ENCODE measurements at places on chromosomes 13 and 19.

DNA sequence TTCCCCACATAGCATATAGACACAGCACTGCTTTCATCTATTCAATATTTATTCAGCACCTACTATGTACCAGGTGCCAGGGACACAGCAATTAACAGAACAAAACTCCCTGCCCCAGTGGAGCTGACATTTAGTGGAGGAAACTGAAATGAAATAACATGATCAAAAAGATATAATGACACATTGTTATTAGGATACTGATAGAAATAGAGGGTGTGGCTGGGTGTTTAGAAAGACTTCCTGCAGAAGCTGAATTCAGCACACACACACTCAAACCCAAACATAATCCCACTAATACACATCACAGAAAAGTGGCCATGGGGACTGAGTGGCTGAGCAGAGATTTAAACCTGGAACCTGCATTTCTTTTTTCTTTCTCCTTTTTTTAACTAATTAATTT lies 3.8 kb upstream of the CDC37 start:
- no peak for DNase-seq

DNA sequence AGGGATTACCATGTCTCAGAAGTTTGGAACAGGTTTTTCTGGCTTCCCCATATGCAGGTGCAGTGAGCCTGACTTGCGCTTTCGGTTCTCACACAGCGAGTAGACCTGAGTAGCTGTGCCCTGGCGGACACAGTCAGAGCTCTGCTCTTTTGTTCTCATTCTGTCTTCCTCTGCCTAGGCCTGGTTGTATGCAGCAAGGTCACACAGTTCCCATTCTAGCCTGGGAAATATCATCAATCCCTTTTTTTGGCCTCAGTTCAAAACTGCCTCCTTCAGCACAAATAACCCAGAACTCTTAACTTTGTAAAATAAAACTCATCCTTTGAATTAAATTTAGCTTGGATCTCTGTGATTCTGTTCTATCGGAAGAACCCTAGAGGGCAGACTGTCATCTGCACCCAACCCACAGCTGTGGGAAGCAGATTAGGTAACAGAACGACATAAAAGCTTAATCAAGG lies 10.2 kb downstream of the OXGR1 start:
- DNase-seq, result no peak

GRCh38 chr19:43416951-43417623 lies 2.4 kb downstream of the TEX101 start:
- DNase-seq, result no peak

DNA sequence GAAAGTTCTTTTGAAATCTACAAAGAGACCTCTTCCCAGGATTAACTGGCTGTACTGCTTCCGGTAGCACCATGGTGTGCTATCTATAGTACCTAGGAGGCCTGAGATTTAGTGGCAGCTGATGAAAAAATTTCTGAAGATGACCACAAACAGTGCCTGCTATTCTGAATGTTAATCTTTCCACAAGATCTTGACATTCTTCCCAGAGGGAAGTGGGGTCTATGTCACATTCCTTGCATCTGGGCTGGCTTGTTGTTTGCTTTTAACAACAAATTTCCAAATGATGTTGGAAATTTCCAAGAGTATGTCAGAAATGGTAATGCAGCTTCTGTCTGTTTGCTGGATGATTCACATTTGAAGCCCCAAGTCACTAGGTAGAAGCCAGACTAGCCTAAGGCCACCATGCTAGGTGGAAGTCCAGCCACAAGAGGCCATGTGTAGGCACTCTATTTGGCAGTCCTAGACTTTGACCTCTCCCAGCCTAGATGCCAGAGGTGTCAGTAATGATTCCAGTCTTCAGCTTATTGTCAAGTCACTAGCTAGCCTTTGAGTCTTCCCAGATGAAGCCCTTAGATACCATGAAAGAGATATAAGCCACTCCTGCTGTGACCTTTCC lies 22.1 kb downstream of the SPART start:
- no peak for DNase-seq

GRCh38 chr19:15502264-15502663 lies 6.1 kb upstream of the CYP4F22 start:
- DNase-seq, result no peak

DNA sequence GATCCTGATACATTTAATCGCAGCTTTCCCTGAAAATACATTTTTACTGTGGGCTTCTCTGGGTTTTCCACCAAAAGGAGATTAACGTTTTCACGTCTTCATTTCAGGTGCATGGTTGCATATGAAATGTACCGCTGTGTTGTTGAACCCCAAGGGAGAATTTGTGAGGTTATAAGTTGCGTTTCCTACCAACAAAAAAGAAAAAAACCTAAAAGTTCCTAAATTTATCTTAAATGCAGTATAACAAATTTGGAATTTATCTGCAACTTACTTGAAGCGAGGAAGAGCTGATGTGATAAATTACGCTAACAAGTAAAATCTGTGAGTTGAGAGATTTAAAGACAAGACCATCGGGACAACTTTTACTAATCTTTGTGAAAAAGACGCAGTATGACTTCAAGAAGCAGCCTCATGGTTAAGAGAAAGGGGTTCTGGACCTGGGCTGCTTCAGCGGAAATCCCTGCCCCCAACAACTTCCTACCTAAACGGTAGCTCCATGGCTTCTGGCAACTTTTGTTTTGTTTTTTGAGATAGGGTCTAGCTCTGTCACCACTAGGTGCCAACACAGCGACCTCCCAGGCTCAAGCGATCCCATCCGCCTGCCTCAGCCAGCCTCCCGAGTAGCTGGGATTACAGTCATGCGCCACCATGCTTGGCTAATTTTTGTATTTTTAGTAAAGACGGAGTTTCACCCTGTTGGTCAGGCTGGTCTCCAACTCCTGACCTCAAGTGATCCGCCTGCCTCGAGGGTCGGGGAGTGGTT lies 958 bp upstream of the OBI1 start:
- no peak for DNase-seq

- DNase-seq, result no peak
These were observed 42.5 kb upstream of the ANKRD10 start for GRCh38 chr13:110957181-110957884.

DNA sequence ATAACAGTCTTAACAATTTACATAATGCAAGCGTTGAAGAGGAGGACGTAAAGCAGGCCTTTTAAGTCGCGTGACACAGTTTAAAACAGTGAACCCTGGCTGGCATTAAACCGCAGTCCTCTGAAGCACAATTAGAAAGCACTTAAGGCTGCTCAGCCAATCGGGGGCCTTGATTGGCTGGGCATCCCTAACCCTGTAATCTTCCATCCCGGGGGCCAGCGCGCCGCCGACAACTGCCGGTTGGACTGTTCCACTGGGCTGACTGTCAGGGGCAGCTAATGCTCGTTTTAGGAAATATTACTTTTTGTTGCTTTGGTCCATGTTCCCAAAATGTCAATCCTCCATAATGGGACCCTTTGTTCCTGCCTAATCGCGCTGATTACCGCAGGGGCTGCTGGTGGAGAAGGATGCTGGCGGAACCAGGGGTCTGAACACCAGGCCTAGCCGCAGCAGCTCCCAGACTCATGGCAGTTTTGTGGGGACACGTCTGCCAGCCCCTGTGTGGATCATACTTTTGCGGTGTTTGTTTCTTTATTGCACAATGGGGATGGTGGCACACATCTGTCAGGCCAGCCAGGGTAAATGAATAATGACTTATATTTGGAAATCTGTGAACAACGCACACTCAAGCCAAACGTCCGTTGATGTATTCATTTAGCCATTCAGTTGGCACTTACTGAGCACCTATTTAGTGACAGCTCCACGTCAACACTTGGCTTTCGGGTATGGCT lies 127.1 kb upstream of the SPACA7 start:
- DNase-seq, result no peak

DNA sequence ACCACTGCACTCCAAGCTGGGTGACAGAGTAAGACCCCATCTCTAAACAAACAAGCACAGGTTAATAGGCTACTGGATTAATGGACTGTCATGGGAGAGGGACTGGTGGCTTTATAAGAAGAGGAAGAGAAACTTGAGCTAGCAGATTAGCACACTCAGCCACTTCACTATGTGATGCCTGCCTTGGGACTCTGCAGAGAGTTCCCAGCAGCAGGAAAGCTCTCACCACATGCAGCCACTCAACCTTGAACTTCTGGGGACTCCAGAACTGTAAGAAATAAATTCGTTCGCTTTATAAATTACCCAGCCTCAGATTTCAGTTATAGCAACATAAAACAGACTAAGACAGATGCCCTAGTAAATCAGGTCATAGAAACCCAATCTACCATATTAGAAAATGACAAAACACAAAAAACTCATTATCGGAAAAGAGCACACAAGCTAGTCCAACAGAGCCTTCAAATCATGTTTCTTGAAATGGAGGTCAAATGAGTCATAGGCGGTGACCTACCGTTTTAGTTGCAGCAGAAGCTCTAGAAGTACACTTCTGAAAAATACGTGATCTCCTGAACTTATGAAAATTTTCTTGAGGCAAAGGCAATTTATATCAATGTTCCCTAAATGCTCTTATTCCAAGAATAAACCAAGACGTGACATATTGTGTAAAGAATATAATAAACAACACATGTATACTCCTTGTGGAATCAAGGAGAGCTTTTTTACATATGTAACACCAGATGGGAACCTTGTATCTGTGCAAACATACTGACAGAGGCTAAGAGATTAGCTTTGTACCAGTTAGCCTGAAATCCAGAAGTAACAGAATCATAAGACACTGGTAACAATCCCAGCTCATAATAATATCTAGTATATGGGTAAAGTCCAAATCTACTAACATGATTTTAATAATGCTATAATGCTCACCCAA lies 340.9 kb upstream of the SGCG start:
- no peak for DNase-seq

GRCh38 chr19:41064974-41065569 lies 23.2 kb upstream of the CYP2A13 start:
- no peak for DNase-seq

GRCh38 chr13:34179927-34180326 lies 362.0 kb downstream of the RFC3 start:
- DNase-seq, result no peak

Measured in stimulated activated naive CD4-positive, alpha-beta T cell treated with Interleukin-2 at 50 U/mL for 16 hours (primary cell).